ENCODE measurements at places on chromosomes 5 and 9. TPM values are rescaled to one million over a fixed set of nuclear protein-coding genes. Genes with fewer than 3 reads are reported as not detected.

DNA sequence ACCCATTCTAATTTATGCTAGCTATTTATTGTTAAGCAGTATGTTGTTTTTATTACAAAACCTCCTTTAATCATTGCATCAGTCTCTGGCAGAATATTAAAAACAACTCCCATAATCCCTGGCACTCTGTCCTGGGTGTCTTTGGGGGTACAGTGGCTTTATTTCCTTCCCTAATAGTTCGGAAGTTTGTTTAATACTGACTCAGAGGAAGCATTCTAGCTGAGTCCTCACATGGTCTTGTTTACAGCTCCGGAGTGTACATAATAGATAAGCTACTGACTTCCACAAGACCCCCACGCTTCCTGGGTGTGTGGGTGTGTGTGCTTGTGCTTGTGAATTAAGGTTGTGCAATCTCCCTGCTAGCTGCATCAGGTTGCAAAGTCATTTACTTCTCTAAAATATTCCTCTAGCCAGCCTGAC lies 149.8 kb upstream of the CDKN2B start:
- peak; percentile 89 for DNase-seq

DNA sequence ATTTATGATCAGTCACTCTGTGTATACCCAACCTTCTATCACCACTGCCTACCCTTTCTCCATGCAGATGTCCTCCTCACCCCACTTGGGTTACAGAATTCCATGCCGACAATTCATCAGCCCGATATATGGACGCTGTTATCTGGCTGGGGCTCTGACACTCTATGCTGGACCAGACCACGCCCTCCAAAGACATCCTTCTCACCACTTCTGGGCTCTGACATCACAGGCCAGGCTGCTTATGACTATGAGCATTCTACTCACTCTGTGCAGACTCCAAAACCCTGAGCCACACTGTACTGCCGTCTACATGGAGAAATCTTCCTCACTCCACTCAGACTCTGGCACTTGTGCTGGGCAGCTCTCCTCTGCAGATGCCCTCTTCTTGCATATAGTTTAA lies 7.6 kb upstream of the AK3 start:
- DNase-seq: no peak

GRCh38 chr5:16471387-16471786 lies 5.8 kb upstream of the ZNF622 start:
- no peak for DNase-seq

DNA sequence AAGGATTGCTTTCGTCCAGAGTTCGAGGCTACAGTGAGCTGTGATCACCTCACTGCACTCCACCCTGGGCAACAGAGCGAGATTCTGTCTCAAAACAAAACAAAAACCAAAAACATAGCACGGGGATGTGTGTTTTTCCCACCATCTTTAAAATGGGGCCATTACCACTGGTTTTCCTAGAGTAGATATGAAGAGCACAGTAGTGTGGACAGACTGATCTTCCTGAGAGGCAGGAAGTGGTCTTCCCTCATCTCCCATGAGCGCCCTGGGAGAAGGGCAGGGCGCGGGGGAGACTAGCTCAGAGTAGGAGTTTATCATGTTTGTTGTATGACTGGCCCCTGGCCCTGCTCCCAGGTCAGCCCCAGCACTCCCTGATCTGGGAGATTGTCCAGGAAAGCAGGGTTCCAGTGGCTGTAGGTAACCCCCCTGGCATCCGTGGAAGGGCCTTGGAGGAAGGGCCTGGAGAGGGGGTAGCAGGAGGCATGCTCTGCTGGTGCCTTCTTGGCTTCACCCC lies 2.3 kb downstream of the SUSD3 start:
- no peak for DNase-seq

GRCh38 chr5:50763351-50763750 lies 96.9 kb downstream of the PARP8 start:
- DNase-seq: no peak

TPM2 gene
- 57.7 TPM for total RNA-seq

- no peak for DNase-seq
These were observed 880.9 kb upstream of the SEMA6A start for GRCh38 chr5:117455236-117456233.

HAPLN1 gene
- total RNA-seq: not detected

DNA sequence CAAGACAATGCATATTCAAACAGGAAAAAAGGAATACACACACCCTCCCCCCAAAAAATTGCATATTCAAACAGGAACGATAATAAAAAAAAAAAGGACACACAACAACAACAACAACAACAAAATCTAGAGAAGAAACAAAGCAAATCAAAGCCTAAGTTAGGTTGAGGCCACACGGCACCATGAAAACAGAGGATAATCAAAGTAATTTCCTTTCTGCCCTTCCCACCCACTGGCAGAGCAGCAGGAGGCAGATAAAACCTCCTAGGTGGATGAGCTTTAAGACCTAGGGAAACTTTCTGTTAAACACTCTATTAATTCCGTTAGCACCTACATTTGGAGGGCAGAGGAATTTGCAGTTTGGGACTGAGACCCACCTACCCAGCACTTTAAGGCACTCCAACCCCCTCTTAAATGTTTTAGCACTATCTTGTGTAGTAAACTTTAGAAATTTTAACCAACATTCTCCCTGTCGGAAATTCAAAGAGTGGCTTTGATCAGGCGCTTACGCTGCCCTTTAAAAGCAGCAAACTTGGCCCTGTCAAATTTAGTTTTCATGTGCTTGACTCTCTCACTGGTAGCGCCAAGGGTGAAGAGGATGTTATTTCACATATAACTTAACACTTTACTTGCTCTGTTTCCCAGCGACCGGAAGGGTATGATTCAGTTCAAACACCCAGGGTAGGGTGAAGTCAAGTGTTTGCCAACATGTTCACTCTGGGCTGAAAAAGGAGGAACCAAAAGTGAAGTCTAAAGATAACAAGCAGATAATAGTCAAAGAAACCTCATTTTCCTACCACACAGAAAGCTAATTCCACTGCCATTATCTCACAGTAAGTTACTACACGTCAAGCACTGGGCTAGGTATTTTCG lies 9.2 kb downstream of the ENC1 start:
- peak; percentile 91 for DNase-seq

- no peak for DNase-seq
These were observed 375.6 kb upstream of the CLINT1 start for GRCh38 chr5:158234323-158235158.

ZNF462 gene
- total RNA-seq: 8.3 TPM

ADGRV1 gene
- total RNA-seq: 3.3 TPM

DNA sequence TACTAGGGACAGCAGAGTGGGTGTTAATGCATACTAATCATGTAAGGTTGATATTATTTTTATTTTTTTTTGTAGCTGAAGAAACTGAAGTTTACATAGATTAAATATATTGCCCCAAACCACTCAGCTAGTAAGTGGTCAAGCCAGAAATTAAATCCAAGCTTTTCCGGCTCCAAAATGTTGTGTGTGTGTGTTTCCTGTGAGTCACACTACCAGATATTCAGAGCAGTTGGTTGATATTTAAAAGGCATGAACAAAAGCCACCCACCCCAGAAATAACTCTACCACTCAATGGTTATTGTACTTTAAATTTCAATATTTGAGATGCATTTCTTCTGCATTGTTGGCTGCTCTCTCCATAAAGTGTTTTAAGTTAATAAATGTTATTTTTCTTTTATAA lies 29.5 kb downstream of the KCNN2 start:
- DNase-seq: peak; percentile 6

DNA sequence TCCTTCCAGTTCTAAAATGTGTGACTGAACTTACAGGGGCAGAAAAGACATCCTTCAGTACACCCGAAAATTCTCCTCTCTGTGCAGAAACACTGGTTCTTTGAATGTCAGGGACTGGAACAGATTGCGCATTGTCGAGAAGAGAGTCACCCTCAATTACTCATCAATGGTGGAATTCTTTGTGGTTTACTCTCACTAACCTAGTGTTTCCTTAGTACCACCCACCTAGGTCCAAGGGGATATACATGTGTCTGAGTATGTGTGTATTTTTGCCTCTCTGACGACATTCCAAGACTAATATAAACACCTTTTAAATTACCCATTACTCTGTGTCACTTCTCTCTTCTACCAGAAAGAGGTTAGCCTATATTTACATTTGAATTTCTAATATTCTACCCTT lies 660.8 kb downstream of the TLE1 start:
- peak; percentile 98 for DNase-seq

DNA sequence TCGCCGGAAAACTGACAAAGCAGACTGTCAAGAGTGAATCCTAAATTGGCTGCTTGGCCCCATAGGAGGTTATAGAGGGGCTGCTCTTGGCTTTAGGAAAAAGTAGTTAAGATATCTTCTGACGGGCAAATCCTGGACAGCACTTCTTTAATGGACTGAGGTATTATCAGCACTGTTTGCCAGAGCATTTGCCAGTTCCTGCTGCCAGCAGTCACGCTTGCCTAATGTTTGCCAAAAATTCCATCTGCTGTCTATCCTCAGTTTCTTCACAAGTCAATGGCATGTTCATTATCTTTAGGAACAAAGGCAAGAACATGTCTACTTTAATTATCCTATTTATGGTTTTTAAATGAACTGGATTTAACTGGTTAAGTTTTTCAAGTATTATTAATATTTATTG lies 25.8 kb upstream of the SREK1 start:
- DNase-seq: no peak

TIMD4 gene
- total RNA-seq: not detected

- peak; percentile 49 for DNase-seq
These were observed 125.6 kb downstream of the NXNL2 start for GRCh38 chr9:88660611-88661010.

DNA sequence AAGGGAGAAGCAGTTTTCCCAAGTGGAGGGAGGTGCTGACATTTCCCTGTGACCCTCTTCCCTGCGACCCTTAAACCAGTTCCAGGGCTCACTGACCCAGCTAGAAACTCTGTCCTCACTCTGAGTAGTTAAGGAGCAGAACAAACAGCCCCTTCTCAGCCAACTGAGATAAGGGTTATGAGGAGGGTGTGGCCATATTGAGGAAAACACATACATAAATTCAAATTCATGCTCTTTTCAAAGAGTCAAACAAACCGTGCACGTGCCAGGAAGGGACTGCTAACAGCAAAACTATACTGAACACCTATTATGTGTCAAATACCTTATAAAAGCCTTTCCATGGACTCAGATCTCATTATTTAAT lies 4.9 kb upstream of the AKNA start:
- no peak for DNase-seq

DNA sequence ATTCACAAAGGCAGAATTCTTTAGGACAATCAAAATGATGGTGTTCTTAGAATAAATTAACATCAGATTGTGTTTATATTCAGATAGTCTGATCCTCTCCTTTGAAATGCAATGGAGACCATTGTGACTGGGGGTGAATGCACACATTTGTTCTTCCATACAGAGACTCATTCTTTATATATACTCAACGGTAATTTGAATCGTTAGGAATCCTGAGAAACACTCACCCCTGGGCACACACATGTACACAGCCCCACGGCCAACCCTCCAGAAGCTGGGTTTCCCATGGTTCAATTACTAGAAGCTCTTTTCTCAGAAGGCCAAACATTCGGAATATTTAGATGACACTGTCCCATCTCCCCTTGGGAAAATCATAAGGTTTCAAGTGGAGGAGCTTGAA lies 57.5 kb upstream of the EPB41L4B start:
- no peak for DNase-seq

DNA sequence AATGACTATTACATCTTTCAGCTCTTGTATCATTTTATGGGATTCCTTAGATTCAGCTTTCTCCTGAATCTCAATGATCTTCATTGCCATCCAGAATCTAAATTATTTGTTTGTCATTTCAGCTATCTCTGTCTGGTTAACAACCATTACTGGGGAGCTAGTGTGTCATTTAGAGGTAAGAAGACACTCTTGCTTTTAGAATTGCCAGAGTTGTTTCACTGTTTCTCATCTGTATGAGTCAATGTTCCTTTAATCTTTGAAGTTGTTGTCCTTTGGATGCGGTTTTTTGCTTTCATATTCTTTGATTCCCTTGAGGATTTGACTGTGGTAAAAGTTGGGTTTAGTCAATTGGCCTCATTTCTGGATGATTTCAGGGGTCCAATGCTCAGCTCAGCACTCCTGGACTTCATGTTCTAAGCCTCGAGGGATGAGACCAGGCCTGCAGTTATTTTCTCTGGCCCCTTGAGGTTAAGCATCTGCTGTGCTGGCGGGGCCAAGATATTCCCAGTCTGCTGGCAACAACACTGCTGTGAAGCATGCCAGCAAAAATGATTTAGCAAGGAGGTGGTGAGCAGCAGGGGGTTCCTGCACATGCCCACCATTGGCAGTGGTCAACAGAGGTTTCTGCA lies 102.4 kb upstream of the PCSK5 start:
- DNase-seq: no peak

GRCh38 chr9:35869621-35870216 lies 482 bp downstream of the OR13J1 start:
- DNase-seq: peak; percentile 32

CNTNAP3 gene
- total RNA-seq: 9.1 TPM

FAM78A gene
- under 0.01 TPM for total RNA-seq

PTTG1 gene
- total RNA-seq: 44.4 TPM

TICAM2 gene
- total RNA-seq: 0.38 TPM

GRCh38 chr9:99590840-99591239 lies 230.8 kb upstream of the NR4A3 start:
- DNase-seq: no peak

DNA sequence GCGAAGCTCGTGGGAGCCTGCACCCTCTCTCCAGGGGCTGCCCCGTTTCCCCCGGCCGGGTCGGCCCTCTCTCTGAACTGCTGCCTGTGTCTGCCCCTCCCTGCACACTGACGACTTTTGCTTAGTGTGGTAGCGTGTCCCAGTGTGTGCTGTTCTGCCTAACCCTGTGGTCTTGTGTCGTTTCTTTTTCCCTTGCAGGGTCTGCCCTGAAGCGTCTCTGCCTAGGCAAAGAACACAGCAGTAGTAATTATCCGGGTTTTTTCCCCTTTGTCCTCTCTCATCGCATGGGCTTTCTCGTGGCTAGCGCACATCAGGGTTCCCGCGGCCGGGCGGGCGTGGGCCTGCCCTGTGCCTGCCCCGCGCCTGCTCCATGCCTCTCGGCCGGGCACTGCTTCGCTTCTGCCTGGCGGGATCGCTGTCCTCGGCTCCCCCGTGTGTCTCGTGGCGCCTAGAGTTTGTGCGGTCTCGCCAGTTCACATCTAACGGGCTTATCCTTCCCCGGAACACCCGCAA lies 122.7 kb downstream of the WNK2 start:
- DNase-seq: no peak

- no peak for DNase-seq
These were observed 481.9 kb downstream of the KDM4C start for GRCh38 chr9:7239708-7240107.

PCDHGB7 gene
- 3.3 TPM for total RNA-seq

GDF9 gene
- total RNA-seq: under 0.01 TPM
